ENCODE measurements at places on chromosomes 1 and 21. TPM values are rescaled to one million over a fixed set of nuclear protein-coding genes. Genes with fewer than 3 reads are reported as not detected.
A peak's percentile ranks its signal among the peaks of the same experiment; 100 is the strongest.

- no peak for DNase-seq
Observed at GRCh38 chr1:115888976-115889375, 48.0 kb upstream of the NHLH2 start.

DNA sequence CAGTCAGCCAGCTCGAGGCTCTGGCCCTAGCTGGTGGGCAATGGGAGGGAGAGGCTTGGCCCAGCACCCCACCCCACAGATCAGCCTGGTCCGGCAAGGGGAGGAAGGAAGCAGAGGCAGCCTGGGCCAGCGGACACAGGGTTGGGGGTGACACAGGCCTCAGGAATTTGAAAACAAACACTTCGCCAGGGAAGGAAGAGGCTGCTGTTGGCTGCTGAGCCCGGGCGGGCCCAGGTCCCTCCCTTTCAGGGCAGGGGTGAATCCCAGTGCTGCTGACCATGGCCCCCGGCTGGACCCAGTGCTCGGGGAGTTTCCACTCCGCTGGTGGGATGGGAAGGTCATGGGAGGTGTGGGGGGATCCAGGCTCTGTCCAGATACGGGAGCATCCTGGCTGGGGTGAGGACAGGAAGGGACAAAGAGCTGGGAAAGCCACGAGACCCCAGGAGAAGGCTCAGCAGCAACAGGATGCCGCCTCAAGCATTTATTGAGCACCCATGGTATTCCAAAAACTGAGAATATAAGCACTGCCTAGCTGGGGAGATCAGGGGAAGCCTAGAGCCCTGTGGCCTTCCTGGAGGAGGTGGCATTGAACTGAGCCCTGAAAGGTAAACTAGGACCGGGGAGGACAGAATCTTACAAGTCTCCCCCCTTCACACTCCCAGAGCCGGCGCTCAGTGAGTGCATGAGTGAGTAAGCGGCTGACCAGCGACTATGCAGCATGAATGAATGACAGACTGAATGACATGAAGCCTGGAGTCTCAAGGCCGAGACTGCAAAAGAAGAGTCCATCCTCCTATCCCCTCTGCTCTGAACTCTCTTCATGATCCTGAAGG, 26.2 kb upstream of the EPHA2 start:
- peak; percentile 96 for DNase-seq

S100A7A gene
- not detected for total RNA-seq

FAM72C gene
- total RNA-seq: 4.1 TPM

All from MG63 (cell line).